ENCODE measurements at places on chromosomes 11 and 22.

- no peak for DNase-seq
Measured at GRCh38 chr11:76603202-76603601, 67.3 kb downstream of the LRRC32 start.

GRCh38 chr11:62103986-62104385 lies 19.8 kb upstream of the INCENP start:
- DNase-seq = no peak

- DNase-seq = no peak
Measured at GRCh38 chr11:127485541-127485940, 485.0 kb upstream of the KIRREL3 start.

DNA sequence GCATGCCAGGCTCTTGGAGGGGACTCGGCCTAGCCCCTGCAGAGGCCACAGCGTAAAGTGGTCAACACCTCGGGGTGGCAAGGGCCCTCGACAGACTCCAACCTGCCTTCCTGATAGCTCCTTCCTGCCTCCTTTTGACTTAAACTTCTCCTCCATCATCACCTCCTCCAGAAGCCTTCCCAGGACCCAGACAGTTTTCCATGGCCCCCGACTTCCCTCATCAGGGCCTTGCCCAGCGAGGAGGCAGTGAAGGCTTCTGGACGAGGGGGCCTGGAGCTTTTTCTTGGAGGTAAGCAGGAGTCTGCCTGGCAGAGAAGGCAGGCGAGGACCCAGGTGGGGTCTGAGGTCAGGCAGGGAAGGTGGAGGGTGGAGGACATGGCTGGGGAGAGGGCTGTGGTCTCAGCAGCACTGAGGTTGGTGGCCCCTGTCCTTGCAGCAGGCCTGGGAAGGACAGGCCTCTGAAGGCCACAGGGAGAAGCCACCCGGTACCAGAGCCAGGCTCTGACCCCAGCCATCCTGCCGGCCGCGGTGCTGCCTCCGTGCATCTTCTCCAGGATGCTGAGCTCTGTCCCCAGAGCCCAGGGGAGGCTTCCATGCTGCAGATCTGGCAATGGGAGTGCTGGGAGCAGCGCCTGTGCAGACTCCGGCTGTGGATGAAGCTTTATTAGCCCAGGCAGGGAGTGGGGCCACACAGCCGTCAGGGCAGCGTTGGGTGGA lies 81.4 kb downstream of the WNT7B start:
- no peak for DNase-seq

DNA sequence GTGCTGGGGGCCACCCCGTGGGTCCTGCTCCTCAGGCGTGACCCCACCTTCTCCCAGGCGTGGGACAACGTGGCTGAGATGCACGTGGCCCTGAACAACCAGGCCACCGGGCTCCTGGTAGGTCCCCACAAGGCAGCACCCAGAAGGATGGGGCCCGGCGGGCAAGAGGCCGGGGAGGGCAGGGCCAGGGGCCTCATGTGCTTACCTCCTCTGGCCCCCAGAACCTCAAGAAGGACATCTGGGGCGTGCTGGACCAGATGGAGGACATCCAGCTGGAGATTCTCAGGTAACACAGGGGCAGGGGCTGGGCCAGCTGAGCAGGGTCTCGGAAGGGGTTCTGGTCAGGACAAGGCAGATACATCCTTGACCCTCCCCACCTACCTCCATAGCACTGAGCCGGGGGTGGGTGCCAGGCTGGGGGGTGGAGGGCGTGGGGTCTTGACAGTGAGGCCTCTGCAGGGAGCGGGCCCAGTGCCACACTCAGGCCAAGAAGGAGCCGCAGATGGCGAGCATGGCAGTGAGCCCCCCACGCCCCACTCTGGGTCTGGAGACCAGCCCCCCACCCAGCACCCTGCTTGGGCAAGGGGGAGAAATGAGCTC lies 186.3 kb downstream of the IGLL1 start:
- DNase-seq = no peak

- DNase-seq = no peak
Measured at GRCh38 chr11:41851743-41852142, 392.3 kb upstream of the LRRC4C start.

DNA sequence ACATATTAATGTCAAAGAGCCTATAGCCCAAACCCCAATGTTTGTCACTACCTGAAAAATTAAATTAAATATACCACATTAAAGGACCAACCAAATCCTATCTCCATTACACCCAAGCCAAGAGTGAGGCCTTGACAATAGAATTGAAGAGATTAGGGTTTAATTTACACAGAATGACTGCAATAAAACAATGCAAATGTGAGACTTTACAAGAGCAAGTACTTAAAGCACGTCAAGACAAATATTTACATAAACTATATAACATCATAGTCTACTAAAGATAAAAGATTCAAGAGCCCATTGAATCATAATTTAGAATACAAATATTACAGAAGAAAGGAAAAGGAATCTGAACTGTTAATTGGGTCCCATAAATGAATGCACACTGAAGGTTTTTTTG lies 85.6 kb downstream of the CADM1 start:
- DNase-seq = no peak

DNA sequence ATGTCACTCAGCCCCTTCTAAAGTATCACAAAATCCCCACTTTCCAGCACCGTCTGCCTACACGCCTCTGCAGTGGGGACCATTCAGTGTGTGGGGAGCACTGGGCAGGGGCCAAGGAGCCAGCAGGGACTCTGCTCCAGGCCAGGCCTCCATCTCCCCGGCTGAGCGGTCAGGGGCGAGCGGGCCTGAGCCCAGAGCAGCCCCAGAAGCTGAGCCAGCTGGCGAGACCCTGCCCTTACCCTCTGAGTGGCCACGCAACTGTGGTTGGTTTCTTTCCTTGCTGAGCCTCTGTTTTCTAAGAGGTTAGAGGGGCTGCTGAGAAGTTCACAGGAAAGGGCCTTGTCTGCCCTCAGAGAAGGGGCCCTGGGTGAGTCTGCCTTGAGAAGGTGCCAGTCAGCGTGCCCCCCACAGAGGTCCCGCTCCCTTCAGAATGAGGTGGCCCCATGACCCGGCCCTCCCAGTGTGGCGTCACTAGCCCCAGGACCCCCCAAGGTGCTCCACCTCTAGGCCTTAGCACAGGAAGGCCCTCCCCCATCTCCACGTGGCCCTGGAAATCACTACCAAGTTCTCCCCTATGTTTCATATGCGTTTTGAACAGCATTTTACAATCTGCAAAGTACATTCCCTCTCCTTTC lies 46.9 kb downstream of the WNT11 start:
- DNase-seq = no peak

Data from GM23338 (cell line).